ENCODE measurements at places on chromosomes 12 and 14.

DNA sequence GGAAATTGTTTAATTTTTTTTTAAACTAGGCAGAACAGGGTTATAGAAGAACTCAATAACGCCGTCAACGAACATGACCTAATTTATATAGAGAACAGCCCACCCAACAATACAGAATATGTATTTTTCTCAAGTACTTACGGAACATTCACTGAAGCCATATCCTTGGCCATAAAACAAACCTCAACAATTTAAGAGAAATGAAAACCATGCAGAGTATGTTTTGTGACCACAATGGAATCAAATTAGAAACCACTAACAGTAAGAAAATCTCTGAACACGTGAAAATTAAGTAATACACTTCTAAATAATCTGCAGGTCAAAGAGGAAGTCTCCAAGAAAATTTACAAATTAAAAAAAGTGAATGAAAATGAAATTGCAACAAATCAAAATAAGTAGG is 9.4 kb downstream of the SART3 start:
- no peak for DNase-seq

DNA sequence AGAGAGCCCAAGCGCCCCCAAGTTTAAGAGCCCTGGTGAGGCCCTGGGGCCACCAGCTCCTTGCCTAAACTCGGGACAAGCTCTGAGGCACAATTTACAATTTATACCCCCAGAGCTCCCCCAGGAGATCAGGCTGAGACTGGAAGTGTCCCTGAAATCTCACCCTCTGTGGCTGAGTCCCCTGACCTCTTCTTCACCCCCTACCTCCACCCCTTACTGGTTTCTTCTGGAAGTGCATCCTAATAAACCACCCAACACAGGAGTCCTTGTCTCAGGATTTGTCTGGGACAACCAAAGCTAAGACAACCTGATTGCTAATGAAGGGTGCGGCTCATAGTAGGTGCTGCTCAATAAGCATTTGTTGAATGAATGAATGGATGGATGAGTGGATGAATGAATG is 206.4 kb downstream of the BCL11B start:
- no peak for DNase-seq

- no peak for DNase-seq
These were observed 208.5 kb upstream of the NEDD1 start for GRCh38 chr12:96698521-96698920.

DNA sequence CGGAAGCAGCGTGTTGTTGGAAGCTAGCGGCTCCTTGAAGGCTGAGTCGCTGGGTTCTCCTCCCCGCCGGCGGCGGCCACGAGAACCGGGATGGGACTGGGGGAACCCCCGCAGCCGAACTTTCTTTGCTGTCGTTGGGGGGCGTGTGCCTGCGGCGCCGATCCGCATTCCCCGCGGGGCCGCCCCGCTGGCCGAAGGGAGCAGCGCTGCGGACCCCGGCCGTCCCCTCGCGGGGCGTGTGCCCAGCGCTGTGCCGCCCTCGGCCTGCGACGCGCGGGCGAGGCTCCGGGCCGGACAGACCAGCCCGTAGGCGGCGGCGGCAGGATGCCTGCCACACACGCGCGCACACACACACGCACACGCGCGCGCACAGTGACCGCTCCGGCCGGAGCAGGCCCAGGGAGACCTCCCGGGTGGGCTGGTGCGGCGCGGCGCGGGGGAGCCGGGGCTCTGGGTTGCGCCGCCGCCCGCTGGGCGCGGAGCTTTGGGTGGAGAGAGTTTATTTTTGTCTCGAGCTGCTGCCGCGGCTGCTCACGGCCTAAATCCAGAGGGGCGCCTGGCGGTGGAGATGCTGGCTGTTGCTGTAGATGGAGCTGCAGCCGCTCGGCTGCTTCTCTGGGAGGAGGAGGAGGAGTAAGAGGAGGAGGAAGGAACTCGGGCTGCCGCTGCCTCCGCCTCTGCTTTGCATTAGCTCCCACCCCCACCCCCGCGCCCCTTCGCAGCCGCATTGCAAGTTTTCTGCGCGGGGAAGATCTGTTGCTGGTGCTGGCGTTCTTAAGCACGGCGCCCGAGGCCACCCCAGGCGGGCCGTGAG is at the start of gene SAMD4A:
TSS of gene SAMD4A (plus strand) at position 719 of the 814 bp plus-strand sequence. CDS start 789 bp downstream, outside the sequence.
- DNase-seq: peak; percentile 63

GRCh38 chr14:102985665-102986064 is 63.2 kb downstream of the AMN start:
- no peak for DNase-seq

DNA sequence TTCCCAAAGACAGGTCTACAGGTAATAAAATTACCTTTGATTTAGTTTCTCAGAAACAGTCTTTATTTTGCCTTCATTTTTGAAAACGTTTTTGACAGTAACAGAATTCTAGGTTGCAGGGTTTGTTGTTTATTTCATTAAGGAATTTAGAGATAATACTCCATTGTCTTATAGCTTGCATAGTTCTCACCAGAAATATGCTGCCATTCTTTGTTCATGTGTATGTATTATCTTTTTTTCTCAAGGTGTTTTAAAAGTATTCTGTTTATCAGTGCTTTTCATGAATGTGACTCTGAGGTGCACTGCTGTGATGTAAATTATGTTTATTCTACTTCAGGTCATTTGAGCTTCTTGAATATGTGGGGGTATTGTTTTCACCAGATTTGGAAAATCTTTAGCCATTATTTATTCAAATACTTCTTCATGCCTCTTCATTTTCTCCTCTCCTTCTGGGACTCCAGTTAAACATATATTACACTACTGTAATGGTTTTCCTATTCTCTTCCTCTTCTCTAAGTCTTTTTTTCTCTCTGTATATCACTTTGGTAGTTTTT is 32.7 kb downstream of the ZNF605 start:
- no peak for DNase-seq

DNA sequence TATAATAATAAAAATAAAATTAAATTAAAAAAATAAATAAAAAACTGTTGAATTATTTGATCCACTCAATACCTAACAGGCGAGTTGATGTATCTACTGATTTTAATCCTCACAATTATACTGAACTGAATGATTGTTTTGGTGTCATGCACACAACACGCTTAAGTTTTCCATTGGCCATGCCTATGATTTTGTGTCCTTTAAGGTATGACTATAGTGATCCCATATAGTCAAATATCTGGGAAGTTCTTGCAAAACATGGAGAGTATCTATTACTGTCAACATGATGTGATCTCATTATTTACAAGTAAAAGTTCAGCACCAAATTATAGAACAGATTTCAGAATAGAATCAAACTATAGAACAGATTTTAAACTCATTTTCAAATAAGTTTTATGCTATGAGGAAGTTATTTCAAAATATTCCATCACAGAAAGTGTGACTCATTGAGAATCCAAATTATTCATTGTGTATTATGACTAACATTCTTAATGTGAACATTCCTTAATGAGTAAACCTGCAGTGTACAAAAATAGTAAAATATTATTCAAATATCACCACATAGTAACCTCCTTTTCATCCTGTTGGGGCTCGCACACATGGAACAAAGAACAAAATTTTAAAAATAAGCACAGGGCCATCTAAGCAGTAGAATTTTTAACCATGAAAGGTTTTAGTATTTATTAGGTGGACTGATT is 190.4 kb downstream of the SLC25A21 start:
- DNase-seq: no peak

- DNase-seq: no peak
These were observed 206.6 kb downstream of the KIF26A start for GRCh38 chr14:104344818-104345620.

GRCh38 chr14:105153739-105154475 is 14.7 kb downstream of the JAG2 start:
- no peak for DNase-seq

- no peak for DNase-seq
These were observed 117.7 kb downstream of the ZFP36L1 start for GRCh38 chr14:68675233-68675577.

GRCh38 chr12:118373616-118374015 is 909 bp upstream of the TAOK3 start:
- DNase-seq: no peak

DNA sequence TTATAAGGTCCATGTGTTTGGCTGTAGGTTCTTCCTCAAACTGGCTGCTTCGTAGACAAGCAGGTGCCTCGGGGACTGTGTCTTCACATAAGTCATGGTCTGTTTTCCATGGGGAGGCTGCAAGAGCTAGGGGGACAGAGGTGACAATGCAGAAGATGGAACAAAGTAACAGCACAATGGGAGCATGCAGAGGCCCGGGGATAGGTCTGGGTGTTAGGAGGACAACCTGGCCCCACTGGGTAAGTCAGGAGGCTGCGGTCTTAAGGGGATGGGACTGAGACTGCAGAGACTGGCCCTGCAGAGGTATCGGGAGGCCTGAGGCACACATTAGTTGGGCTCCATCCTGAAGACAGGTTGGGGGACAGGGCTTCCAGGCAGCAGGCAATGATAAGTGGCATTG is 88.9 kb downstream of the NTF3 start:
- DNase-seq: no peak

Data from CD4-positive, alpha-beta T cell treated with Interleukin-12 subunit alpha and Interleukin-12 subunit beta, for 1 hour (primary cell).